Hematopoietic multipotent progenitor cell treated with erythropoietin and hydrocortisone succinate and interleukin-3 and kit ligand, for 15 days (in vitro differentiated cells): ENCODE measurements at places on chromosomes 1 and 21.

- no peak for DNase-seq
Observed at GRCh38 chr1:92848201-92848600, 16.4 kb downstream of the RPL5 start.

- no peak for DNase-seq
Observed at GRCh38 chr1:86436041-86436440, 12.1 kb downstream of the CLCA2 start.

DNA sequence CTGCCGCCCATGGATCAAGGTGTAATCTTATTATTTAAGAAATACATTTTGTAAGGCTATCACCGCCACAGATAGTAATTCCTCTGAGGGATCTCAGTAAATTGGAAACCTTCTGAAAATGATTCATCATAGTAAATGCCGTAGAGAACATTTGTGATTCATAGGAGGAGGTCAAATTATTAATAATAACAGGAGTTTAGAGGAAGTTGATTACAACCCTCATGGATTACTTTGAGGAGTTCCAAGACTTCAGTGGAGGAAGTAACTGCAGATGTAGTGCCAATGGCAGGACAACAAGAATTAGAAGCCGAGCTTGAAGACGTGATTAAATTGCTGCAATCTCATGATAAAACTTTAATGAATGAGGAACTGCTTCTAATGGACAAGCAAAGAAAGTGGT, 280.1 kb downstream of the PTPRC start:
- DNase-seq = no peak

- DNase-seq = no peak
Observed at GRCh38 chr1:112686417-112686816, 12.0 kb downstream of the MOV10 start.

- no peak for DNase-seq
Observed at GRCh38 chr1:202711949-202712635, 1.8 kb upstream of the SYT2 start.

- no peak for DNase-seq
Observed at GRCh38 chr1:35454176-35454575, 103.0 kb downstream of the KIAA0319L start.

GRCh38 chr21:33560965-33561364, 18.1 kb downstream of the SON start:
- no peak for DNase-seq
